ENCODE measurements at places on chromosomes 2 and 18.

GRCh38 chr2:25161055-25161781 is 7.2 kb downstream of the POMC start:
- peak; percentile 18 for DNase-seq

- DNase-seq, result peak; percentile 87
Observed at GRCh38 chr2:28392297-28393113, at the start of gene FOSL2. TSS of gene FOSL2 (plus strand) at chr2:28392858. CDS start at chr2:28393721, 863 bp downstream.

GRCh38 chr2:181679544-181679979 is 755 bp downstream of the NEUROD1 start:
- DNase-seq, result no peak

GRCh38 chr2:65940856-65941255 is 494.1 kb upstream of the MEIS1 start:
- DNase-seq, result no peak

GRCh38 chr2:46230677-46231425 is 66.4 kb upstream of the EPAS1 start:
- no peak for DNase-seq

GRCh38 chr2:112912403-112912802 is 1.4 kb downstream of the IL37 start:
- no peak for DNase-seq

DNA sequence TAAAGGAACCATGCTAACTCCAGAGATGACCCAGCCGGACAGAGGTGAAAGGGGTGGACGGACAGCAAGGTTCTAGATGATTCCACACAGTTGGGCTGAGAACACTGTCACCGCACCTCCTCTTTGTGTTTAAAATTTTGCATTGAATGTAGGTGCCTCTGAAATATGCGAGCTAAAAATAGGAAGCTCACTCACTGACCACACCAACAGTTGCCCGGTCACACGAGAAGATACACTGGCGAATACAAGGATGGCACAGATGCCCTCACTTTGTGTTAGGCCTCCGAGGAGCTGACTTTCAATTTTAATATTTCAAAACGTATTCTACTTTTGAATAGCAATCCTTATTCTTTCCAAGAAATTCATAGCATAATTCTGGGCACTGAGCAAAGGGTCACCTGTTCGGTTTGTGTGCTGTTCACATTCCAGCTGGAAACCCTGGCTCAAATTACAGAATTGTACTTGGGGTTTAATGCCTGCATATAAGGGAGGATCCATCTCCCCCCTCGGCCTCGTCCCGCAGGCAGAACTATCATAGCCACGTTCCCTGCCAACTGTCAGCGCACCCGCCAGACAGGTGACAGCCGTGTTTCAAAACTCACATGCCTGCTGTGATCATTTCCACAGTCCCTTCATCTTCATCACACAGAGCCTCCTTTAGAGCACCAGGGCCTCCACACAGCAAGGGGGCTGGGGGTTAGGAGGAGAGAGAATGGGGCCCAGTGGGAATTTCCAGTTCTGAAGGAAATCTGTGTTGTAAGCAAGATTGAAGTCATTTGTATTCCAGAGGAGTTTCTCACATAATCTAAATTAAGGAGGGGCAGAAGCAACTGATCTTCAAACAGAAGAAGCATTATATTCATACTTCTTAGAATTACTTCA is 48.2 kb downstream of the ADI1 start:
- no peak for DNase-seq

DNA sequence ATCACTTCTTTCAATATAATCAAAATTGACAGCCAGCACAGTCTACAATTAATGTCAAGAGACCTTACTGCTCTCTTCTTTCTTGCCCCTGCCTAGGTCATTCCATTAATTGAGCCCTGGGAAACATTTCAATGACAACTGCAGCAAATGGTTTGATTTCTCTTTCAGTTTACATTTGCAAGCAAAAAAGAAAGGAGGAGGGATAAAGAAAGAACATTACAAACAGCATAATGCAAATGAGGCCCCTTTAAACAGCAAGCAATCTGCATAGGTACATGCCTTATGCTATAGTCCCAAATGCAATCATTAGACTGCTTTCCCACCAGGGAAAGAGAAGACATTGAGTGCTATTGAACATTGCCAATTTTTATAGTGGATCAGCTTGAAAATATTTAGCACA is 655.0 kb upstream of the CDH2 start:
- DNase-seq, result no peak

DNA sequence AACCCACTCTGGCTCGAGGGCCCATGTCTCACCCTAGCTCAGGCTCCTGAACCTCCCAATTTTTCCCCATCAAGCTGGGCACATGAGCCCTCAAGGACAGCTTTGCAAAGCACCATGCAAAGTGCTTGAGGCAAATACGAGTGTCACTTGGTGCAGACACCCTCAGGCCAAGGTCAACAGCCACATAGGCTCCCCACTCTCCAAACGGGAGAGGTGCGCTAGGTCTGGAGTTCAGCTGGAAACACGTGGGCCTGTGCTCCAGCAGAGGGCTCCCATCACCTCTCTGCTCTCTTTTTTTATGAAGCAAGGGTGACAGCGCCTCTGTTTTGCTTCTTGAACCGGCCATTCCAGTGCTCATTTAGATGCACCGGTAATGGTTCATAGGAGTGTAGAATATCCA is 11.9 kb upstream of the ARHGAP25 start:
- no peak for DNase-seq

- DNase-seq, result no peak
Observed at GRCh38 chr2:44524347-44524926, 162.7 kb downstream of the CAMKMT start.

- no peak for DNase-seq
Observed at GRCh38 chr2:88123164-88123974, 4.5 kb downstream of the FABP1 start.

GRCh38 chr2:201644001-201644400 is 698 bp upstream of the TMEM237 start:
- DNase-seq, result no peak

GRCh38 chr2:145685383-145686050 is 1165.6 kb upstream of the ZEB2 start:
- DNase-seq, result no peak
